ENCODE measurements at places on chromosomes 11 and 22.

DNA sequence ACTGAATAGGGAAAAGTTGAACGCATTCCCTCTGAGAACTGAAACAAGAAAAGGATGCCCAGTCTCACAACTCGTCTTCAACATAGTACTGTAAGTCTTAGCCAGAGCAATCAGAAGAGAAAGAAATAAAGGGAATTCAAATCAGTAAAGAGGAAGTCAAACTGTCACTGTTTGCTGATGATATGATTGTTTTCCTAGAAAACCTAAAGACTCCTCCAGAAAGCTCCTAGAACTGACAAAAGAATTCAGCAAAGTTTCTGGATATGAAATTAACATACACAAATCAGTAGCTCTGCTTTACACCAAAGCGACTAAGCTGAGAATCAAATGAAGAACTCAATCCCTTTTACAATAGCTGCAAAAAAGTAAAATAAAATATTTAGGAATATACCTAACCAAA lies 471.2 kb upstream of the CNTN5 start:
- no peak for DNase-seq

- no peak for DNase-seq
Observed at GRCh38 chr11:73875840-73876239, 806 bp downstream of the COA4 start.

DNA sequence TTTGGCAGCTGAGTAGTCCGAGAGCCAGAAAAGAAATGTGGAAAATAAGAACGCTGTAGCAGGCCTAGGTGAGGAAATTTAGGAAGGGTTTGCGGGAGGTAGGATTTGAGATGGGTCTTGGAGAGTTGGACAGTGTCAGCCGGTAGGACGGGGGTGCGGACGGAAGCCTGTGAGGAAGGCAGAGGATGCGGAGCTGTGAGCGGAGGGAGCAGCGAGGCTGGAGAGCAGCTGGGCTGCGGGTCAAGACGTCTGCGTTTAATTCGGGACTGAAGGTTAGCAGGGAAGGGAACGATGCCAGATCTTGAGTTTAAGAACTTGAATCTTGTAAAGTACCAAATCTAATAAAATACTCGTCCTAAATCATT lies 669 bp upstream of the TIGD3 start:
- DNase-seq, result no peak

- DNase-seq, result no peak
Observed at GRCh38 chr11:62816557-62816956, 11.3 kb upstream of the NXF1 start.

DNA sequence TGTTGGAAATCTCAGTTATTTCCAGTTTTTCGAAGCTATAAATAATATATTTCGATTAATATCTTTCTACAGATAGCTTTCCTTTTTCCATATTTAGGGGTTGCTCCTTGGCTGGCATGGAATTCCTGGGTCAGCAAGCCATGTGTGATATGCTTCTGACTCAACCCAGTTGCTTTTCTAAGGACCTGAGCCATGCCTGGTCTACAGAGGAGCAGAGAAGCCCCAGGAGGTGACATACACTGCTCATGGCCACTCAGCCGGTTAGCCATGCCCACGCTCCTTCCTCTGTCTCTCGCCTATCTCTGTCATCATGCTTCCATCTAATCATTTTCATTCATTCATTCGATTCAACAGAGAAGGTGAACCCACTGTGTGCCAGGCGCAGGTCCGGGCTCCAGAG lies 23.2 kb upstream of the PDGFB start:
- DNase-seq, result no peak

DNA sequence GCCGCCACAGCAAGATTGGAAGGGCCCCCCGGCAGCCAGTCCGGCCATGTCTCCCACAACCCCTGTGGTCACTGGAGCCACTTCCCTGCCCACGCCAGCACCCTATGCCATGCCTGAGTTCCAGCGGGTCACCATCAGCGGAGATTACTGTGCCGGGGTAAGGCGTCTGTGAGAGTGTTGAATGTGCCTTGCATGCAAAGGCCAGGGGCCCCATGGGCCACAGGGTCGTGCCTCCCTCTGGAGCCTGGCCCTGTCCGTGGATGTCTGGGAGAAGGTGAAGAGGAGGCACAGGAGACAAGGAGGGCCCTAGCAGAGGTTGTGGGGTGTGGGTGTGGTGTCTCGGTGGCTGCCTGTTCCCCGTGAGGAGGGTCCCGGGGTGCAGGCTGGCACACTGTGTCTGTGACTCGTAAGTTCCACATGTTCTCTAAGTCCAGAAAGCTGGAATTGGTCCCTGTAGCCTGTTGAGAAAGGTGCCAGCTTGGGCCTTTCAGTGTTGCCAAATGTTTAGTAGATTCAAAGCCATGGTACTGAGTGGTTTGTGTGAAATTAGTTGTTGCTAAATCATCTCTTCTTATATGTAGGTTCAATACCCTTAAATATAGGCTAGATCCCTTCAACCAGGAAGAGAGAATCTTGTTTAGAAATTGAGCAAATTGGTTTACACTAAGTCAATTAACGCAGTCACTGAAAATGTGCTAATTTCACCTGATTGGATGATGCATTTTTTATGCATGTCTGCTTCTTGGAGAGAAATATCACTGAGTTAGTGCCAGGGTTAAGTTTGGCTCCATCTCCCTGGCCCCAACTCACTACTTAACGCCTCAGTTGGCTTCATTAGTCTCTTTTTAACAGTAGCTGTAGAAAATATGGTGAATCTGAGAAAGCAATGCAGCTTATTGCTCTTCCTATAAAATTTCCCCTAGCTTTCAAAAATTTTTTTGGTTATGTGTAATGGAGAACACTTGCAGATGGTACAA lies 23.8 kb downstream of the AMPD3 start:
- no peak for DNase-seq

GRCh38 chr11:105297463-105297862 lies 157.9 kb upstream of the CARD18 start:
- DNase-seq, result no peak

GRCh38 chr11:6273188-6273587 lies 13.6 kb downstream of the CCKBR start:
- no peak for DNase-seq

GRCh38 chr11:120467627-120468026 lies 43.9 kb upstream of the GRIK4 start:
- no peak for DNase-seq

- no peak for DNase-seq
Observed at GRCh38 chr22:24066260-24066659, 55.2 kb downstream of the CABIN1 start.

DNA sequence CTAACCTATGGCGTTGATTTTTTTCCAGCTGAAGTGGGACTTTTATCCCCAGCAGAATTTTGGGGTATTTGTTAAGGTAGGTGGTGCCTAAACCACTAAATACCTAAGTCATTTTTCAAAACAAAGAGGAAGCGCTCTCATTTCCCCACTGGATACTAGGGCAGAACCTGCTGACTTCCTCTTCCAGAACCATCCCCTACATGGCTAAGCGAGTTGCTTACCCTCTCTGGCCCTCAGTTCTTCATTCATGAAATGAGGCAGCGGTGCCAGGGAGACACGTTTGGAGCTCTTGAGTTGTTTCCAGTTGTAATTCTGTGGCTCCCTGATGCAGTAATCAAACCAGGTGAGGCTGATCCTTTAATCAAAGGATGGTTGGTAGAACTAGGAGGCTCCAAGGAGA lies 10.0 kb upstream of the MTMR3 start:
- DNase-seq, result no peak

Data from NCI-H1417 treated with DMSO at 0.1 percent for 48 hours (cell line).